Stimulated activated CD8-positive, alpha-beta memory T cell treated with anti-CD3 and anti-CD28 coated beads, Interleukin-15, amount 100 ng/mL, for 24 hours (primary cell): ENCODE measurements at places on chromosomes 11 and 22.

DNA sequence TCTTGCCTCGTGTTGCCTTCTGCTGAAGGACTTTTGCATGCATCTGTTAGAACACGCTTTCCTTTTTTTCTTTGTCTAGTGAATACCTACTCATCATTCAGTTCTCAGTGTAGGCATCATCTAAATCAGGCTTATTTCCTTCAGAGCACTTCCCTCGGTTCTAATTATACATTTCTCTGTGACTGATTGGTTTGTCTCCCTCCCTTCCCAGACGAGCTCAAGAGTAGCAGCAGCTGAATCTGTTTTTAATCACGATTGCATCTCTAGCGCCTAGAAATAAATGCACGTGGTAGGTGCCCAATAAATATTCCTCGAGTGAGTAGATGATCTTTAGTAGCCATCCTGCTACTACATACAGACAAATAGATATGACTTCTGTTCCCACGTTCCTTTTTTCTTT lies 6.3 kb downstream of the CEP164 start:
- no peak for DNase-seq

DNA sequence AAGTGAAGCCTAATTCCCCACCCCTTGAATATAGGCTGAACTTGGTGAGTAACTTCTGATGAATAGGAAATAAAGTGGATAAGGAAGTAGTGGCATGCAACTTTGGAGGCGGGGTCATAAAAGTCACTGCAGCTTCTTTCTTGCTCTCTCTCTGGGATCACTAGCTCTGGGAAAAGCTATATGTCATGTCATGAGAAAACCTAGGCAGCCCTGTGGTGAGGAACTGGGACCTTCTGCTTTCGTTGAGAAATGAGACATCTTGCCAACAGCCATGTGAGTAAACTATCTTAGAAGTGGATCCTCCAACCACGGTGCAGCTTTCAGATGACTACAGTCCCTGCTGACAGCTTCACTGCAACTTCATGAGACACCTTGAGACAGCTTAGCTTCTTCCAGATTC lies 15.7 kb downstream of the ZNF214 start:
- DNase-seq = no peak

- DNase-seq = no peak
Observed at GRCh38 chr11:120115272-120116000, 22.5 kb downstream of the TRIM29 start.

- no peak for DNase-seq
Observed at GRCh38 chr11:94734563-94735275, 33.4 kb upstream of the AMOTL1 start.

- no peak for DNase-seq
Observed at GRCh38 chr22:37235897-37236607, 8.0 kb downstream of the RAC2 start.

- no peak for DNase-seq
Observed at GRCh38 chr11:120208001-120208441, 2.8 kb upstream of the OAF start.

DNA sequence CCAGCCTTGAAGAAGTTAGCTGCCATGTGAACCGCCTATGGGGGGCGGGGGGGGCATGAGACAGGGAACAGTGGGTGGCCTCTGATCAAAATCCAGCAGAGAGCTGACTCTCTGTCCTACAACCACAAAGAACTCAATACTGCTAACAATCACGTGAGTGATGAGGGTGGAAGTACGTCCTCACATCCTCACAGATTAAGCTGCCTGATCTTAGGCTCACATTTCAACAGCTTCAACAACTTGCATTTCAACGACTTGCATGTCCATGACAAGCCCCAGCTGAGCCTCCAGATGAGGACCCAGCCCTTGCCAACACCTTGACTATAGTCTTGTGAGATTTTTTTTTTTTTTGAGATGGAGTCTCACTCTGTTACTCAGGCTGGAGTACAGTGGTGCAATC lies 51.6 kb downstream of the CLMP start:
- no peak for DNase-seq

- DNase-seq = no peak
Observed at GRCh38 chr22:25098445-25099081, 101.1 kb upstream of the CRYBB3 start.

DNA sequence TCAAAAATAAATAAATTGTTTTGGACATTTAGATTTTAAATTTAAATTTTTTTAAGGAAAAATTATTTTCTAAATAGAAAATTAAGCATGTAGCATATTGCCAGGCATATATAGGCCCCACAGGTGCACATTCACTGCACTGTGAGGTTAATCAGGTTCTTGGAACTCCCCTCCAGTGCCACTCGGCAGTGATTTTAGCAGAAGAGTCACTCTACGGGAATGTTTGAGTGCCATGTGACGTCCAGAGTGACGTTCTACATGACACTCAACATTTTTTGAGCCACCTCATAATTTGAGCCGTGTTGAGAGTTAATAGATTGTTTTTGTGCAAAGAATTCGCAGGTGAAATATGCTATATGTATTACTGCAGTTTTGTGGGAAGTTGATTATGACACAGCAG lies 77.4 kb downstream of the SWAP70 start:
- DNase-seq = no peak

GRCh38 chr22:49323751-49324415 lies 503.8 kb downstream of the BRD1 start:
- no peak for DNase-seq

- no peak for DNase-seq
Observed at GRCh38 chr11:134745456-134745855, 333.4 kb upstream of the B3GAT1 start.

GRCh38 chr22:46061501-46062231 lies 84.7 kb upstream of the WNT7B start:
- no peak for DNase-seq

- peak; percentile 83 for DNase-seq
Observed at GRCh38 chr22:39534591-39535356, 2.2 kb upstream of the RPS19BP1 start.

DNA sequence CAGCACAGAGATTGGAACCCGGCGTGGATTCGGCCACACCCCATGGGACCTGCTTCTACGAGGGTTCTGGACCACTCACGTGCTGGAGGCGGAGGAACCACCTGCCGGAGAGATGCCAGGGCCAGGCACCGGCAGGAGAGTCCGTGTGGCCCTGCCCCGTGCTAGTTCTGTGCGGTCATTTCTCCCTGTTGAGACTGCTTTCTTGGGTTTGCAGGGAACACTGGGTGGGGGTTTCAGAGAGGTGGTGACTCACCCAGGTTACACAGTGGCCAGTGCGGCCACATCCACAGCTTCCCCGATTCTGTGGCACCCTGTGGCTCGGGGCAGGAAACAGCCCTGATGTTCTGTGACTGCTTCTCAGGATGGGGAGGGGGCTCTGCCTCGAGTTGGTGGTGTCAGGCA lies 3.6 kb upstream of the PHLDA2 start:
- no peak for DNase-seq

- DNase-seq = no peak
Observed at GRCh38 chr22:46931881-46932280, 169.4 kb downstream of the TBC1D22A start.

- no peak for DNase-seq
Observed at GRCh38 chr22:20111045-20111688, 4.7 kb upstream of the RANBP1 start.

GRCh38 chr11:86492370-86493010 lies 117.8 kb downstream of the CCDC81 start:
- no peak for DNase-seq

GRCh38 chr11:57376095-57377090 lies 4.6 kb downstream of the PRG3 start:
- DNase-seq = no peak

- DNase-seq = no peak
Observed at GRCh38 chr11:104918113-104918824, 20.0 kb upstream of the CASP12 start.

DNA sequence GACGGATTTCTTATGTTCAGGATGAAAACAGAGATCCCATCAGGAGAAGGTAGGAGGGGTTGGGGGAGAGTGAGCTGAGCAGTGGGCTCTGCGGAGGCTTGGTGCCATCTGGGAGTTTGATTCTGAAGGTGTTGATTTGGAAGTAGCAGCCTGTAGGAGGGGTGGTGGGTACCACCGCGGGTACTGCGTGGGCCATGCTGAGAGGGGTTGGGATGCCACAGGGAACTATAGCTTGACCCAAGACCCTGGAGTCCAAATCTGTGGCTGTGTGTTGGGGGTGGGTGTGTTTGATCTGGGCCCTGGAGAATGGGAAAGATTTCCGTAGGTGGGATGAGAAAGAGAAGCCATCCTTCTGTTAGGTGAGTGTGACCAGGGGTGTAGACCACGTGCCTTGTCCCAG lies 5.0 kb downstream of the INCENP start:
- DNase-seq = no peak

DNA sequence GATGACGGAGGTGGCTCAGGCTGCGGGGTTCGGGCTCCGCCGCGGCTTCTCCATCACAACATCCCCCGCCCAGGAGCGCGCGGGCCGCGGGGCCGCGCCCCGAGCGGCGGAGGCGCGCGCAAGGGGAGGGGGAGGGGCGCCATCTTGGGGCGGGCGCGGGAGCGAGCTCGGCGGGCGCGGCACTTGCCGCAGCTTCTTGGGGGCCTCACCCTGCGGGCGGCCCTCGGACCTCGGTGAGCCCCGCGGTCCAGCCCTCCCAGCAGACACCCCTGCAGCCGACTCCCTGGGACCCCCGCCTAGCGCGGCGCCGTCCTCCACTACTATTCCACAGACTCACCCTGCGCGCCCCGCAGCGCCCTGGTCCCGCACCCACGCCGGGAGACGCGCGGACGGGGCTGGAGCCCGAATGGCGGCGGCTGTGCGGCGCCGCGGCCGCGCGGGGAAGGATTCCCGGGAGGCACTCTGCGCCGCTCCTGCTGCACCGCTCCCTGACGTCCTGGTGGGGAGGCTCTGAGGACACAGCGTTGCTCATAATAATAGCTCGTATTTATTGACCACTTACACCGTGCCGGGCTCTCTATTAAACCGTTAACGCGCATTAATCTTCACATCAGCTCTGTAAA lies at the start of gene APBB1:
TSS of gene APBB1 (minus strand) at position 86 of the 623 bp plus-strand sequence. CDS start 7,747 bp downstream, outside the sequence.
- peak; percentile 48 for DNase-seq

DNA sequence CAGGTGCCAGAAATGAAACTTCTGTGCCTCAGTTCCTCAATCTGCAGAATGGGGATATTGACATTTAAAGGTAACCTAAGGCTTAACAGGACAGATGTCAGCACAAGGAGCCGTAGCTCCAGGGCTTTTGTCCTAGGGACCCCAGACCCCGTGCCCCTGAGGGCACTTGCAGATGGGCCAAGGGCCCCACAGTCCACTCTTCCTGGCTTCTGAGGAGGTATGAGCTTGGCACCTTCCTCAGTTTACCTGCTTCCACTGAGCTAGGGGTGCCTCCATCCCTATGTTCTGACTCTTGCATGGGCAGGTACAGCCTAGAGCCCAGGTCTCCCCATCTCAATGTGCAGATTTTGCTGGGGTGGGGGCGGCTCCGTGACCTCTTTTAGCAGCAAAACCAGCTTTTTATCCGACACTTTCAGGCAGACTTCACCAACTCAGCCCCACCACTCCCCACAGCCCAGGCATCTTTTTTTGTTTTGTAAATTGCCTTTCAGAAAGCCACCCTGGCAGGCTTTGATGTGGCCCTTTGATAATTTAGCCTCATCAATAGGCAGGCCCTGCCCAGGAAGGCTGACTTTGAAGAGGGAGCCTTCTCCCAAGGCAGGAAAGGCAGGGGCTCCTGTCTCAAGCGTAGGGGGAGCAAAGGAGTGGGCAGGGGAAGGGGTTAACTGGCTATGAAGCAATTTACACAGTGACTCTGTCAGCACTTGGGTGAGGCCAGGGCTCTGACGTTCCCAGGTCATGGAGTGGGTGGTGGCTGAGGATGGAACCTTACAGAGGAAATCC lies 23.7 kb upstream of the FGF3 start:
- no peak for DNase-seq

- no peak for DNase-seq
Observed at GRCh38 chr11:115644856-115645255, 140.6 kb upstream of the CADM1 start.

DNA sequence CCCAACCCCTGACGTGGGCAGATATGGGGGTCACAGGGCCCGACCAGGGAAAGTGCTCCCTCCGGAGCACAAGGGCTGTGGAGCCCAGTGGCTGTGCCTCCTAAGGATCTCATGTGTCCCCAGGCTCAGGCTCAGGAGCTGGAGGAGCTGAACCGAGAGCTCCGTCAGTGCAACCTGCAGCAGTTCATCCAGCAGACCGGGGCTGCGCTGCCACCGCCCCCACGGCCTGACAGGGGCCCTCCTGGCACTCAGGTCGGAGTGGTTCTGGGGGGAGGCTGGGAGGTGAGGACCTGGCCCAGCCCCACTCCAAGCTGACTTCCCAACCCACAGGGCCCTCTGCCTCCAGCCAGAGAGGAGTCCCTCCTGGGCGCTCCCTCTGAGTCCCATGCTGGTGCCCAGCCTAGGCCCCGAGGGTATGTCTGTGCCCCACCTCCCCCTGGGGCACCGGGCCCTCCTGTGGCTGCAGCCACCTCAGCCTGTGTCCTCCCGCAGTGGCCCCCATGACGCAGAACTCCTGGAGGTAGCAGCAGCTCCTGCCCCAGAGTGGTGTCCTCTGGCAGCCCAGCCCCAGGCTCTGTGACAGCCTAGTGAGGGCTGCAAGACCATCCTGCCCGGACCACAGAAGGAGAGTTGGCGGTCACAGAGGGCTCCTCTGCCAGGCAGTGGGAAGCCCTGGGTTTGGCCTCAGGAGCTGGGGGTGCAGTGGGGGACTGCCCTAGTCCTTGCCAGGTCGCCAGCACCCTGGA lies 2.5 kb downstream of the RASSF7 start:
- DNase-seq = no peak

DNA sequence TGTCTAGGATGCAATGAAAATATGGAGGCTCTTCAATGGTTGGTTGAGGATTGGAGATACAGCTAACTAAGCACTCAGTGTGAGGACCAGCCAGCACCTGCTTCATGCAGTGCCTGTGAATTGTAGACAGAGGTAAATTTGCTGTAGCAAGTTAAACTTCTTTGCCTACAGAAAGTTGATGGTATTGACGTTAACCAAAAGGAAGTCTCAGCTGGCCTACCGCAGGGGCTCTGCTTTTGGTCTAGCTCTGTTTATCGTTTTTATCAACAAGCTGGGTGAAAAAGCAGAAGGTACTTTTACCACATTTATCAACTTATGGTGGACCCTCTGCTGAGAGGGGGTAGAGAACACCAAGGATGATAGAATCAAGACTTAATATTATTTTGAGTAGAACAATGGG lies 51.6 kb downstream of the GRAMD1B start:
- DNase-seq = no peak

GRCh38 chr22:30204015-30204741 lies 42.4 kb downstream of the LIF start:
- DNase-seq = no peak

GRCh38 chr22:45777046-45777851 lies 105.6 kb downstream of the ATXN10 start:
- no peak for DNase-seq
